Stimulated activated CD4-positive, alpha-beta T cell treated with anti-CD3 and anti-CD28 coated beads, Interleukin-15, amount 100 ng/mL, for 48 hours (primary cell): ENCODE measurements at places on chromosomes 2 and 18.

DNA sequence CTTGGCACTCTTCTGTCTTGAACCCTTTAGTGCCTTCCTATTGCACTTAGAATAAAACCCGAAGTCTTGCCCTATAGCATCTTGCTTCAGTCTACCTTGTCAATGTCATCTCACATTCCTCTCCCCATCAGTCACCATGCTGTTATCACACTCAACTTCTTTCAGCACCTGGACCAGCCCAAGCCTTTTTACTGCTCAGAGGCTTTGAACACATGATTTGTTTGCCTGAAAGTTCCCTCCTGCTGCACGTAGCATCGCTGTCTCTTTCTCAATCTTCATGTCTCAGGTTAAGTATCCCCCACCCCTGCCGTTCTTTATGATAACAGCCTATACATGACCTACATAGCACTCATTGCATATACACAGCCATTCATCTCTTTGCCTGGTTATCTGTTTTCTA is 41.3 kb upstream of the LGALSL start:
- no peak for DNase-seq

DNA sequence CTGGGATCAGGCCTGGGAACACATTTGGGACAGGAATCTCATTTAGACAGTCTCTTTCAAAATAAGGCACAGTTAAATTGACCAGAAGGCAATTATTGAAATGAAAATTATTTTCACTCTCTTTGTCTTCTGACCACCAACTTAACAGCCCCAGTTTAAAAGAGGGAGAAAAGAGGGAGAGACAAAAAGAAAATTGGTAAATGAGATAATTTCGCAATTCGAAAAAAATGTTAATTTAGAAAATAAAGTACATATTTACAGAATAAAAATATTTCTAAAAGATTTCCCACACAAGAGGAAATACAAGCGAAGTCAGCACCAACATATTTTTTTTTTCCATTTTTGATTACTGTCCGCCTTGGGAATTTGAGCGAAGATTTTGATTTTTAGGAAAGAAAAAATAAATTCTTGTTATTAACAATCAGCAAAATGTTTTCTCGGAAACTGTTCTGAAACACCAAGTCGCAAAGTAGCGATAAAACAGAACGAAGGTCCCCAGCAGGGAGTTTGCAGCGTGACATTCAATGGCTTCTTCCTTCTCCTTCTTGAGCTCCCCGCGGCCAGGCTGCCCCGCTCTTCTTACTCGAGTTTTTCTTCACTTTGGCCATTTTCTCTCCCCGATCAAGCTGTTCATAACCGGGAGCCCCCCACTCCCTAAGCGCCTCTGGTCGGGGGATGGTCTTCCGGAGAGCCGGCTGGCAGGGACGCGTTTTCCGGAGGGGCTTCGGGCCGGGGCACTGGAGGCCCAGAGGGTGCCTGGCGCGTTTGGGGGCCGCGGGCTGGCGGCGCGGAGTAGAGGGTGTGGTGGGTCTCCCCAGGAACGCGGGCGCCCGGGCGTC is 5.0 kb downstream of the SP9 start:
- no peak for DNase-seq

GRCh38 chr2:42493468-42494354 is at the start of gene KCNG3:
TSS of gene KCNG3 (minus strand) at chr2:42493982. CDS start at chr2:42493501, 481 bp downstream.
- peak; percentile 29 for DNase-seq

DNA sequence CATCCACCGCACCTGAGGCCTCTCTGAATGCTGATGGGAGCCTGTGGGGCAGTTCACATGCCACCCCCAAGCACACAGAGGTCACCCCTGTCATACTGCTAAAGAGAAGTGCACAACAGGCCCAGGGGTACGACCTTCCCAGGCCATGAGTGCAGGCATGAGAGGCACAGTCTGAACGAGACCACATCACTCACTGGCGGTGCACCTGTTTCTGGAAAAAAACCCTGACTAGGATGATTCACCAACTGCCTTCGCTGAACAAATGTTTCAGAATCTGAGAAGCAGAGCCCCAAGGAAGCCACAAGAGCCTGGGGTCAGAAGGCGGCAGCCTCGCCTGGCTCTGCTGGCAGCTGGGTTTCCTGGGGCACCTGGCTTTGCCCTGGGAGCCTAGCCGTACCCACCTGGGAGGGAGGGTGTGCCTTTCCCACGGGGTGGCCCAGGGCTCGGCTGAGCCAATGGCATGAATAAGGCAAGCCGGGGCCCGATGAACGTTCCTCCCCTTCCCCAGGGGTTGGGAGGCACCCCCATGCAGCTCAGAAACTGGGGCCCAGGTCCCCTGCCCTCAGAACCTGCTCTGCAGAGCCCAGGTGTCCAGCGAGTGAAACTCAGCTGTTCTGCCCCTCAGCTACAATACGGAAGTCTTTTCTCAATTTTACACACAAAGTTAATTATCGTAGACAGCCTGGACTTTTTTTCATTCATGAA is 73.8 kb downstream of the HDAC4 start:
- peak; percentile 68 for DNase-seq

- DNase-seq: no peak
Observed at GRCh38 chr18:24841536-24841935, 381.1 kb downstream of the HRH4 start.

DNA sequence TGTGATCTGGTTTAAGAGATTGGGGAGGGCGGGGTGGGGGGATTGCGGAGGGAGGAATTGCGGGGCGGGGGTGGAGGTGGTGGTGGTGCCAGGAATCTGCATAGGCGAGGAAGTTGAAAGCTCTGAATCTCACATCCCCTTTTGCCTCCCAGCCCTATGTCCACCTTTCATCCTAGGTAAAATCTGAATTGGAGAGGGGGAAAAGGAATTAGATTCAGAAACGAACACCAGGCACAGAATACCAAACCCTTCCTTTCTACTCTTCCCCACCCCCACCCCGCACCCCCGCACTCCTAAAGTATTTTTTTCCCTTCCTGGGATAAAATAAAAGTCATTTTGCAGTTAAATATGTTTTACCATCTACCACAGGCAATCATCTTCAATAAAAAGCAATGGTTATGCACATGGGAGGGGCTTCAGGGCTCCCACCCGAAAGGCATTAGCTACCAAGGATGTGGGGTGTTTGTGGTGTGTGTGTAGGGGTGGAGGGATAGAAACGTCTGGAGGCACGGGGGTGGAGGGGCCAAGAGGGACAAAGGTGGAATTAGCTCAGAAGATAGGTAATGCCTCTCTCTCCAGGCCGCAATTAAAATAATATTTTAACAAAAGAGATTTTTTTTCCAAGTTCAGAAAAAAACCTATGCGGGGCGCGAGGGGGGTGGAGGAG is 1.8 kb downstream of the IGFBP5 start:
- DNase-seq: no peak

GRCh38 chr2:8609357-8609811 is 72.5 kb upstream of the ID2 start:
- no peak for DNase-seq

GRCh38 chr2:224377751-224378700 is 23.9 kb downstream of the FAM124B start:
- DNase-seq: no peak

- DNase-seq: no peak
Observed at GRCh38 chr2:30927465-30928075, 120.3 kb upstream of the CAPN13 start.

DNA sequence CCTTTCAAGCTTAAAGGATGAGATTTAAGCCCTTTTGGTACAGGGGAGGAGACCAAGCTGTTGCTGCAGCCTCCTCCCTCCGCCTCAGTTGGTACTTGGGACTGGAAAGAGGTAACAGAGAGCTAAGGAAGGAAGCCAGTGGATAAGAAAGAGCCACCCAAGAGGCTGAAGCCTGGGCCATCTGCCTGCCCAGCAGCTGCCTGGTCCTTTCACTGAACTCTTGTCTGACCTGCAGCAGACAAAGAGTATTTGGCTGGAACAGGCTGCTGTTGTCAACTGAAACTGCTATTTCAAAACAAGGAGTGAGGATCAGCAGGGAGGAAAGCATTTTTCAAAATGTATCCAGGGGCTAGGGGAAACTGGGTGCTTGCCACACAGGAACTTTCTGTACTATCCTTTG is 30.3 kb downstream of the TNS1 start:
- no peak for DNase-seq

DNA sequence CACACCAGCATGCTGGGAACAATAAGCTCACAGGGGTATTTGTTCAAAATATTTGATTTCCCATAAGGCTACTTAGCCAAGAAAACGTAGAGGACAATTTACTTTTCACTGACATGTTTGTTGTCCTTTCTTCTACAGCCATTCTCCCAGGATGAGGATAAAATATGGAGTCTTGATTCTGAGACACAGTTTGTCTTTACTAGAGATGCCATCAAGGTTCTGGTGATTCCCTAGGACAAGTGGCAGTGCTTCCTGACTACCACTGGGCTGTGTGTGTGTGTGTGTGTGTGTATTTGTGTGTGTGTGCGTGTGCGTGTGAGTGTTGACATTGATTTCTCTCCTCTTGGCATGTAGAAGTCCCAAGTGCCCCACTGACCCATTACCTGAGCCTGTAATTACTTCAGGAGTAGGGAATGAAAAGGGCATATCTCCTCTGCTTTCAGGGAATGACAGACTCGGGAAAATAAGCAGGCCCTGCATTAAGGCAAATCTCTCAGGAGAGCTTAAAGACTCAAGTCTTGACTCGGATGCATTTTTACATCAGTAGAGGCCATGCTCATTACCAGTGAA is 761.6 kb downstream of the DCC start:
- no peak for DNase-seq

DNA sequence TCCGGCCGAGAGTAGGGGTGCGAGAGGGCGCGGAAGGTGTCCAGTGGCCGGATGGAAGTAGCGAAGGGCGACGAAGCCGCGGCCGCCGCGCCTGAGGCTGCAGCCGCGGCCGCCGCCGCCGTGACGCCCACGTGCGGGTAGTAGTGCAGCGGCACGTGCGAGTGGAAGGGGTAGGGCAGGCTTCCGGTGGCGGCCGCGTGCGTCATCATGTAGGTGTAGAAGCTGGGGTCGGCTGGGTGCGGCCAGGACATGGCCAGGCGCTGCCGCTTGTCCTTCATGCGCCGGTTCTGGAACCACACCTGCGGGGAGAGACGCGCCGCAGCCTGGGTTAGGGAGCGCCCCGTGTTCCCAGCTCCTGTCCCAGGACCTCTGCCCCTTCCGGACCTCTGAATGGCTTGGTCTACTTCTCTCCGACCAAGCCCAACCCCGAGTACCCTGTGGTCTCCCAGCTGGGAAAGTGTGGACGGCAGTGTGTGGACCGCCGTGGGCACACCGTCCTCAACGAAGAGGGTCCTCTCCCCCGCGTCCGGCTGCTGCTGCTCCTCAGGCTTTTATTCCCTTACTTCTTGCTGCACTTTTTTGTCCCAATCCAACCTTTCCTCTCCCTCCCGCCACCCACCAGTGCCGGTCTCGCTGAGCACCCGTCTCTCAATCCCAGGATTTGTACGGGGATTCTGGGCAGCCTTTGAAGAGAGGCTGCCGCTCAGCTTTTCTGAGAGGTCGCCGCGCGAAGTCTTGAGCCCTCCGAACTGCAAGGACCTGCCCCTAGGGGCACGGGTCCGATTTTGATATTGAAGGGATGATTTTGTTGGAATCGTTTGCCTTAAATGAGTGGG is 3.0 kb downstream of the EVX2 start:
- DNase-seq: no peak

DNA sequence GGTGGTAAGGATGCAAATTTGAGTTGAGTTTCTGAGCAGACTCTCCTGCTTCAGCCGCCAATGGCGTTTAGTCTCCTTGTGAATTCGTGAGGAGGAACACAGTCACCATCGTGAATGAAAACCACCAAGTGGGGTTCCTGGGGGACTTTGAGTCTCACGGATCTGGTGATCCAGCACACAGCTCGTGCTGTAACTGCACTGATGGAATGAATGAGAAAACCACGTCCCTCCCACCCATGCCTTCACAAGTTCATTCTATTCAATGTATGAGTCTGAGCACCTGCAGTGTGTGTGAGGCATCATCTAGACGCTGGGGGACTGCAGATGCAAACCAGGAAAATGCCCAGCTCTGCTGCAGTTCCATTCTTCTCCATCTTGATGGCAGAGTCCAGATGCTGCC is 127.9 kb downstream of the PIEZO2 start:
- no peak for DNase-seq

DNA sequence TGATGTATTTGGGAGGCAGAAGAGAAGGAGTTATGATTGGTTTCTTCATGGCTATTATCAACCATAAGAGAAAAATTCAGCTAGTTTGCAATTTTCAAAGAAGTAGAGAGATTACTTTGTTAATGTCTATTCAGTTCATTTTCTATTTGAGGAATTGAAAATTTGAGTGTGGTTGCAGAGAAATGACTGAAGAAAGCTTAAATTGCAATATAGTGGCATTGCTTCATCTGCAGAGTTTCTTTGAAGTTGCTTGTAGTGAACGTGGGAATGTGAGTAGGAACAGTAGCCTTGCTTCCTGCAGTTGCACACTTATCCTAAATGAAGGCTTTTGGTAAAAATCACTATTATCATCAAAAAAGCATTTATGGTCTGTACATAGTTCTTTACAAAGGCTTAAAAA is 14.7 kb upstream of the CYRIA start:
- no peak for DNase-seq

GRCh38 chr2:191929288-191929687 is 82.4 kb upstream of the CAVIN2 start:
- DNase-seq: no peak
